NT2/D1 (cell line): ENCODE measurements at places on chromosomes 11 and 22.
A peak's percentile ranks its signal among the peaks of the same experiment; 100 is the strongest.

- DNase-seq = no peak
Observed at GRCh38 chr22:40183029-40183581, 5.4 kb downstream of the TNRC6B start.

- no peak for DNase-seq
Observed at GRCh38 chr11:74630043-74630442, 37.7 kb downstream of the POLD3 start.

- DNase-seq = no peak
Observed at GRCh38 chr11:45388472-45388871, 102.3 kb upstream of the SYT13 start.

DNA sequence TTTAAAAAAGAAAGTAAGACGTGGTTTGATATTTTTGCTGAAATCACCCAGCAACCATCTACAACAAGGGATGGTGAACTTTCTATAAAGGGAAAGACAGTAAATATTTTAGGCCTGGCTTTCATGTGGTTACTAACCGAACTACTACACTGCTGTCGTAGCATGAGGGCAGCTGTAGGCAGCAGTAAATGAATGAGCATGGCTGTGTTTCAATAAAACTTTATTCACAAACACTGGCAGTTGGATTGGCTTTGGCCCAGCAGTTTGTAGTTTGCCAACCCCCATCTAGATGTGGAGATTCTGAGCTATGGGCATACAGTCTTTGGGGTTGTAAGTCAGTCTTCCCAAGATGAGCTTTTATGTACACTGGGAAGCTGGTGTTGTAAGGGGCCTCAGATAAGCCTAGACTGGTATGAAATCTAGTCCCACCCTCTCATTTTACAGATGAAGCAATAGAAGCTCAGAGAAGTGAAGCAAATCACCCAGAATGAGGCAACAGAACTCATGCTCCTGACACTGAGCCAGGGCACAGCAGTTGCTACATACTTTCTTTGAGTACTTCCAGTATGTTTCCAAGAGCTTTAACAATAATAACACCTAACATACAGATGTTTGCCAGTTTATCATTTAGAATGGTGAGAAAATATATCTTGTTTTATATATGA is 204.4 kb downstream of the ADAMTS15 start:
- no peak for DNase-seq

DNA sequence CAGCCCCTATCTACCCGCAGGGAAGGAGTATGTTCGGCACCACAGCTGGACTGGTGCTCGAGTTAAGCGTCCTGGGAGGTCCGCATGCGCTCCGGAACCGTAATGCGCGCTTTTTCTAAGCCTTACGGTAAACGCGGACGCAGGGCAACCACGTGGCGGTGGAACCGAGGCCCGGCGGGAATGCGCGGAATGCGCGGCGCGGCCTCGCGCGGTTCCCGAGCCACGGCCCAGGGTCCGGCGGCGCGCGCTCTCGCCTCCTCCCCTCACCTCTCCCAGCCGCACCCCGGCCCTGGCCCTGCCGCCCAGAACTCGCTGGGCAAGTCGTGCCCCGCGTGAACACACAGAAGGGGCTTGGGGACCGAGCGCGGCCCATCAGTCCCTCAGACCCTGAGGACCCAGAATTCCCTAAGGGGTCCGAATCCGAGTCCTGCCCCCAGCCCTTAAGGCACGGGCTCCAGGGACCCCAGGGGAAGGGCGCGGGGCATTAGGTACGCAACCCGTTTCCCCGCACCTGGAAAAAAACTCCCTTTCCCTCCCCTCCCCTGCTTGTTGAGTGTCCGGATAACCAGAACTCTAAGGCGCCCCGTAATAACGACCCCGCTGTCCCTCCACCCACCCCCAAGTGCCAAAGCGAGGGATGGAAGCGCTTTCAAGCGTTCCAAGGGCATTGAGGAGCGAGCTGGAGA is 4.3 kb upstream of the CCND1 start:
- peak; percentile 86 for DNase-seq

GRCh38 chr22:28442711-28443525 is 236.7 kb downstream of the TTC28 start:
- no peak for DNase-seq

GRCh38 chr11:78180751-78181150 is 7.7 kb downstream of the KCTD21 start:
- DNase-seq = no peak

DNA sequence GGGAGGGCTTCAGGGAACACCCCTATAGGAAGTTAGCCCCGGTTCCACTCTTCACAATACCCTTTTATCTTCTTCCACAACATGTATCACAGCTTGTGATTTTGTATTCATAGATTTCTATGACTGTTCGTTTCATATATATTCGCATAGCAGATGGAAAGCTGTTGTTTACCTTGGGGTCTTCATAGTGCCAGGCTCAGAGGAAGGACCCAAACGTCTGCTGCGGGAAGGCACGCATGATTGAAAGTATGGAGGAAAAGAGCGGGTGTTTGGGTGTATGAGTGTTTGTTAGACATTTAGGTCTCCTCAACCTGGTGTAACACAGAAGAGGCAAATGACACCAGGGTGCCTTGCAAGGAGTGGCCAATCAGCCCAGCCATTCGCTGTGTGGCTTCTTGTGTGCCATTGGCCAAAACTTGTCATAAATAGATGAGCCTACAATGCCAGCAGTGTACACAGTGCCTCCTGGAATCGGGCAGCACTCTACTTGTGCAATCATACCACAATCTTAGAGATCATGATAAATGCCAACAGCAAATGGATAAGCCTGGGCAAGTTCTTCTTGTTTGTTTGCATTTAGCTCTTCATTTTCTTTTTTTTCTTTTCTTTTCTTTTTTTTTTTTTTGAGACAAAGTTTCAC is 10.9 kb upstream of the ADA2 start:
- no peak for DNase-seq

- DNase-seq = no peak
Observed at GRCh38 chr22:27859336-27859735, 57.8 kb upstream of the MN1 start.

DNA sequence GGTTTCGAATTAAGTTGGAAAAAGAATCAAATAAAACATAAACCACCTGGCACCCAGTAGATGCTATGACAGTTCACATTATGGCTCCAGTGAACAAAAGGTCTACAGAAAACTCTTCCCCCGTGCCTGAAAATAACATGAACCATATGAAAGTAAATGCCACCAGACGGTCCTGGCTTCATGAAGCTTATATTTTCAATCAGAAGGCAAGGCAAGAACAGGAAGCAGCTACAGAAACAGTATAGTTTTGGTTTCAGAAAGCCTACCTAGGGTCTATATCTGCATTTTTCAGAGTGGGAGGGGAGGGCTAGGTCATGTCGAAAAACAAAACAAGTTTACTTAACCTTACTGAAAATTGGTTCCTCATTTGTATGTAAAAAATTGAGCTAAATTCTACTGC is 9.8 kb downstream of the RAB30 start:
- DNase-seq = no peak

GRCh38 chr11:23688835-23689234 is 808.0 kb upstream of the LUZP2 start:
- DNase-seq = no peak

DNA sequence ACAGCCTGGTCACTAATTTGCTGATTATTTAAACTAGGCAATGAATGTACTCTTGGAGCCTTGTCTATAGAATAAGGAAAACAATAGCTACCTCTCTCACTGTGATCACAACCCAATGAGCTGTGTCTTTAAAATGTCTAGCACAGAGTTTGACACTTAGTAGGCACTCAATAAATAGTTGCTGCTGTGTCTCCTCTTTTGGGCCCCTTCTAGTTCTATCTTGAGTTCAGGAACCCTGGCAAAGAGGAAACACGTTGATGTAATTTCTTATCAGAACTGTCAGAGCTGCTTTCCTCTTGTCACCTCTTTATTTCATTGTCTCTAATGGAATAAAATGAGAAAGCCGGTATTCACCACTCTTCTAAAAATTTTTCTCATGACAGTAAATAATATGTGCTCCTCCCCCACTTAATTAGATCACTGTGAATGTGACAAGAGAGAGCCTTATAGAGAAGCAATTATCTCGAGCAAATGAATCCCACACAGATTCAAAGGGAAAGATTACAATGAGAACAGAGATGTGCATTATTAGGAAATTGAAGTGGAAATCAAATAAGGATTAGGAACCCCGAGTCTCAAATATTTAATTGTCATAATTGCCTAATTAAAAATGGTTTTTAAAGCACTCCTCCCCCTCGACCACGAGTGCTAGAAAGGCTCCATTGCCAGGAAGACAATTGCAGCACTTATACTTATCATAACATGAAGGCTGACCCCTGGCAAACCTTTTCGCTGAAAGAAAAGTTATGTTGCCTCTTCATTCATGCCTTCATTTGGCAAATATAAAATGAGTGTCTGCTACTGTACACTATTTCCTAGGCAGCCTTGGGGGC is 175.0 kb upstream of the BDNF start:
- no peak for DNase-seq

- no peak for DNase-seq
Observed at GRCh38 chr11:19382131-19382611, 141.4 kb upstream of the E2F8 start.

DNA sequence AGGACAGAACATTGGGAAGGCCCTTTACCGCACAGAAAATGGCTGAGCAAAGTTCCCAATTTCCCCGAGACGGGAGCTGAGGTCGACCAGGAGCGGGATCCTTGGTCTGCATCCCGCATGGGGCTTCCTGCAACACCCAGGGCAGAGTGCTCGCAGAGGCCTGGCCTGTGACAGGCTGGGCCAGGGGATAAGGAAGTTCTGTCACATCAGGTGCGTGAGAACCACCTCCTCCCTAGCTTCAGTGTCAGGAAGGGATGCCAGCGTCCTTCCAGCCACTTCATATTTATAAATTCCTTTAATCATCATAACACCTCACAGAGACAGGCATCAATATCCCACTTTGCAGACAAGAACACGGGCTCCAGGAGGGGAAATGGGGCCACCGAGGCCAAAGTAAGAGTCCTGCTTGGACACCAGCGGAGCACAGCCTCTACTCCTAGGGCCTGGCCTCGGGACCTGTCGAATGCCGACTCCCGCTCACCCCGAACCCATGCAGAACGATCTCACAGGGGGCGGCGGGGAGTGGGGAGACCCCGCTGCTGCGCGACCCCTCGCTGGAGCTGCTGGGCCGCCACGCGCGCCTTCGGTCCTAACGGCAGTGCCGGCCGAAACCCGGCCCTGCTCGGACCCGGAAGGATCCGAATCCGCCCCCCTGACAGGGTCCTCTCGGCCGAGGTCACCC is 532 bp downstream of the BET1L start:
- DNase-seq = no peak

DNA sequence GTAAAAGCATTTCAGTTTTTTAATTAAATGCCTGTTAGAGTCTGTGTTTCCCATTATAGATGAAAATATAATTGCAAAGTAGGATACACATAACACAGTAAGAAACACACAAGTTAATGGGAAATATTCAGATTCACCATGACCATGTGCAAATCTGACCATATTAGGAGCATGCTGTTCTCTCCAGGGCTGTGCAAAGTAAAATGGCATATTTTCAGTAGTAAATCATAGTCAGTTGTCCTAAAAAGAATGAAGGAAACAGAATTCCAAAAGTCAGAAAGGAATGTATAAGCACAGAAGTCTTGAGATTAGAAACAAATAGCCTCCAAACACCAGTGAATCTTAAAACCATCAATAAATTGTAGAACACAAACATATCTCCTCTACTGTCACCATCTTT is 44.4 kb downstream of the CNTN5 start:
- DNase-seq = no peak

DNA sequence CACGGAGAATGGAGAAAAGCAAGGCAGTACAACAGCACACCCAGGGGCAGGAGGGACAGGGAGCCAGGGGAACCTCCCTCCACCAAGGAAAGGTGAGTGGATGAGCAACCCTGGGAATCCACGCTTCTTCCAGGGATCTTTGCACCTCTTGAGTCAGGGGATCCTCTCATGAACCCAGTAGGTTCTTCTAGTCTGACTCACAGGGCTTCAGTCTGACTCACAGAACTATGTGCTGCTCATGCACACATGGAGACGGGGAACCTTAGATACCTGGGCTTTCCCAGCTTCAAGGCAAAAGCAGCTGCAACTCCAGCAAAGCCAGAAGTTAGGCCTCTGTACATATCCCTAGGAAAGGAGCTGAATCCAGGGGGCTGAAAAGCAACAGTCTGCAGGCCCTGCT is 1021.4 kb upstream of the TENM4 start:
- no peak for DNase-seq

DNA sequence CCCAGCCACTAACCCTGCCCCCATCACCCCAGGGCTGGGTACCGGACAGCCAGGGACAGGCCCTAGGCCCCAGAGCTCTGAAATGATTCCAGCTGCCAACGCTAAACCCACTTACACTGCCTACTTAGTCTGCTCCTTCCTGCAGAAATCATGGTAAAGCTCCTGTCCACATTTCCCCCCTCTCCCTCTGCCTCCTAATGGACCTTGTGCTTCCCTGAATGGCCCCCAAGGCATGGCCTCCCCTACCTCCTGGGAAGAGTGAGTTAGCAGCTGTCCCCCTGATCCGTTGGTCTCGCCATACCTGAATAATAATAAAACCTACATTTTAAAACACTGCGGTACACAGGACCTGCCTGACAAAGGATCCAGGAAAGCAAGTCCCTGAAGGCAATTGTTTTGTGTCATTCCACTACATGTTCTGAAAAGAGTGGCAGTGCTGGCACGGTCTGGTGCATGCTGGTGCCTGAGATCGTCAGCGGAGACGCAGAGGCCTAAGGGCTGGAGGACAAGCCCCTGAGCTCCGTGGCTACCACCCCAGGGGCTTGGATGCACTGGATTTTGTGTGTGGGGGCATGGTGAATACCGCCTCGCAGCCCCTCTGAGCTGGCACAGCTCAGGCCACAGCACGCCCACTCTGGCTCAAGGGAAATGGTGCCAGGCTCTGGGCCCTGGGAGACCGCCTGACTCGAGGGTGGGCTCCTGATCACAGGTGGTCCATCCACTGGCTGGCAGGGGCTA is 186.3 kb downstream of the CTTN start:
- DNase-seq = no peak

GRCh38 chr22:47188261-47189055 is 426.0 kb downstream of the TBC1D22A start:
- DNase-seq = no peak

DNA sequence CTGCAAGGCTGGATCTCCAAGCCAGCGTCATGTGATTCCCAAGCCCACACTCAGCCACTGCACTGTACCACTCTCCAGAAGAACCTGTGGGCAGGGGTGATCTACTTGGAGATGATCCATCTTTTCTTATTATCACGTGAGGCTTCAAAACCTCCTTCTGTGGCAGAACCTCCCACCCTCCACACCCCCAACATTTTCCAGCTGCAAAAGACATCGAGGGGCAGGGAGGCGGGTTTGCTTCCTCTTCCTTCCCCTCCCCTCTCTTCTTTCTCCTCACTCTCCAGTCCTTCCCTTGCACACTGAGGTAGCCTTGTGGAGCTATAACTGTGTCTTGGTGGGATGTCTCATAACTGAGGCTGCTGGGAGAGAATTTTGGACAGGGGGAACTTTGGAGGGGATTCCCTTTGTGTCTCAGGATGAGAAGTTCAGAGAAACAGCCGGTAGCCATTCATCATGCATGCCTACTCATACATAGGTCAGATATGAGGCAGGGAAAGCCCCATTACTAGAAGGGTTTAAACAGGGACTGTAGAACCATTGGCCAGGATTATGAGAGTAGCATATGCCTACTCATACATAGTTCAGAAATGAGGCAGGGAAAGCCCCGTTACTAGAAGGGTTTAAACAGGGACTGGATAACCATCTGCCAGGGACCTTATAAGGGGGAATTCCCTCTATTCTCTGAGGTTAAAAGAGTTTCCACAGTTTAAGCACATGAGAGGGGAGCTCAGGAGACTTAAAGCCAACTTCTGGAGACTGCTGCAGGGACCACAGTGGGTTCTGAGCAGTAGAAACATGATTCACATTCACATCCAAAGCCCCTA is 420.7 kb upstream of the CADM1 start:
- no peak for DNase-seq

GRCh38 chr11:34197256-34197655 is 91.8 kb downstream of the NAT10 start:
- DNase-seq = no peak

GRCh38 chr22:45709866-45710265 is 38.2 kb downstream of the ATXN10 start:
- no peak for DNase-seq
